ENCODE measurements at places on chromosomes 5 and 9. TPM values are rescaled to one million over a fixed set of nuclear protein-coding genes. Genes with fewer than 3 reads are reported as not detected.

- DNase-seq: no peak
These were observed 1978.6 kb upstream of the CDH6 start for GRCh38 chr5:29214839-29215238.

DNA sequence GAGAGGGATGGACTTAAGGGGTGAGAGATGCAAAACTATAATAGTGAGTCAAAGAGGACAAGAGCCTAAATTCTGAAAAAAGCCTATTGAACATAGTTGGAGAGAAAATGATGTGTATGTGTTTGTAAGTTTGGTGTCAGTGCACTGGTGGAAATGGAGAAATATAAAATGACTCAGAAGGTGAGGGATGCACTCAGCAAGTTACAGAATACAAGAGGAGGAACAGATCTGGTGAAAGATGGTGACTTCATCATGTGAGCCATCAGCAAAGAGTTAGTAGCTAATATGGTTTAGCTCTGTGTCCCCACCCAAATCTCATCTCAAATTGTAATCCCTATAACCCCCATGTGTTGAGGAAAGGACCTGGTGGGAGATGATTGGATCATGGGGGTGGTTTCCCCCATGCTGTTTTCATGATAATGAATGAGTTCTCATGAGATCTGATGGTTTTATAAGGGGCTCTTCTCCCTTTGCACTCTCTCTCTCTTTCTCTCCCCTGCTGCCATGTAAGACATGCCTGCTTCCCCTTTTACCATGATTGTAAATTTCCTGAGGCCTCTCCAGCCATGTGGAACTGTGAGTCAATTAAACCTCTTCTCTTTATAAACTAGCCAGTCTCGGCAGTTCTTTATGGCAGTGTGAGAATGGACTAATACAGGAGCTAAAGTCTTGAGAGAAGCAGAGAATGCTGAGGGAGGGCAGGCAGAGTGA is 30.4 kb upstream of the FYB1 start:
- DNase-seq: no peak

GRCh38 chr5:175714479-175715085 is 56.7 kb downstream of the HRH2 start:
- DNase-seq: no peak

Gene PCDHGA10
- 5.0 TPM for total RNA-seq

Gene CDX1
- total RNA-seq: not detected

DNA sequence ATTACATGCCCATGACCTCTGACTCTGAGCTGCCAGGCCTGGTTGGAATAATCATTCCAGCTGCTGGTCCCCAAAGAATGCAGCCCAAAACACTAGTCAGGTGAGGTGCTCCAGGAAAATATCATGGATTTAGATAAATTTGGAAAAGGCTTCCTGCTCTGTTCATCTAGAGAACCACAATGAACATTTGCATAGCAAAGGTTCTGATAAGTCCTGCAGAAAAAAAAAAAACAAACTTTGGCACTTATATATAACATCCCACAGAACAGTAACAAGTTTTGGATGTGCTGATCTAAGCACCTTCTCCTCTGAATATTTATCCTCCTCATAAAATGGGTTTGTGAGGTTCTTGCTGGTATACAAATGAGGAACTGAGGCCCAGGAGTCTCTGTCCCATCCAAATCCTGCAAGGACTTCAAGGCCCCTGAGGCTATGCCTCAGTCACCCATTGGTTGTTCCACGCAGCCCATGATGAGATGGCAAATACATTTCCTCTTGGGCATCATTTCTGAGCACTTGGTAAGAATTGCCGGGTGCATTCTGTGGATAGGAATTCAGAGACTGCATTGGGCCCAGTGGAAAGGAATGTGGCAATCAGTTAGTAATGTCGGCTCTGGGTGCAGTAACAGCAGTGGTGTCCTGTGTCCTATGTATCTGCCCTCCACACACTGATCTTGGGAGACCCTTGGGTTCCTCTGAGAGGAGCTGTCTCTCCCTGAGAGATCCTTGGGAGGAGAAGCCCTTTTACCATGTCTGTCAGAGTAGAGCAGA is 73.4 kb upstream of the ASS1 start:
- no peak for DNase-seq

GRCh38 chr5:68077349-68077894 is 138.1 kb upstream of the PIK3R1 start:
- DNase-seq: no peak

DNA sequence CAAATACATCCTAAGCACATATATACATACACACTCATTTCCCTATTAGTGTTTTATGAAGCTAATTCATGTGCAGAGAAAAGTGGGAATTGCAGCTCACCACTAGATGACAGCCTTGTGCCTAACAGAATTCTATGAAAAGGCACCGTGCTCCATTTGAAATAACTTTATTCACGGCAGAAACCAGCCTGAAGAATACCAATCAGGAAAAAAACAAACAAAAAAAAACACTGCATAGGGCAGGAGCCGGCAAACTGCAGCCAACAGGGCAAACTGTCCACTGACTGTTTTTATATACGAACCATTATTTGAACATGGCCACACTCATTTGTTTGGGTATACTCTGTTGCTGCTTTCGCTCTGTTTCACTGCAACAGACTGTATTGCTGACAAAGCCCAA is 33.6 kb downstream of the ERMP1 start:
- no peak for DNase-seq

DNA sequence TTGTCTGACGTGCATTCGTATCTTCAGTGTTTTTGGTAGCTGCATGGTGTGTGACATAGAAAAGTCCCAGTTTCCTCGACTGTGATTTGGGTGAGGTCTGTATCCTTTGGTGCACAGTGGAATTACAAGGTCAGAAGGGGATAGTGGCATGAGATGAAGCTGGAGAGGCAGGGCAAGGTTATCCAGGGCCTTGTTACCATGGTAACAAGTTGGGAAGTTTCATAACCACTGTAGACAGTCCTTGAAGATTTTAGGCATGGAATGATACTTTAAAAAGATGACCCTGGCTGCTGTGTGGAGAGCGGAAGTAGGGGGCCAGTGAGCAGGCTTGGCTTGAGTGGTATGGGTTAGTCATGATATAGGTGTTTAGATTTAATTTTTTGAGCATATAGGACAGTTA is 11.9 kb downstream of the EHMT1 start:
- no peak for DNase-seq

Gene FBXL17
- total RNA-seq: 33.1 TPM

DNA sequence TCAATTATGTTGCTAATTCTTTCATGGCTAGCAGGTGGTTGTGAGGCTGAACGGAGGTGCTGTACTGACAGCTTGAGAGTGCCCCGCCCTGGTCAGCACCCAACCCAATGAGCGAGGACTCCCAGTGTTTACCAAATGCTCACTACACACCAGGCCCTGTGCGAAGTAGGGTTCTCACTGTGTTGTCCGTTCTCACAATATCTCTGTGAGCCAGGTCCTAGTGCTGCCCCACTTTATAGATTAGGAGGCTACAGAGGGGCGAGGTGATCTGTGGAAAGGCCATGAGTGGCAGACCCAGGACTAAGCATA is 28.2 kb downstream of the COL15A1 start:
- DNase-seq: no peak

DNA sequence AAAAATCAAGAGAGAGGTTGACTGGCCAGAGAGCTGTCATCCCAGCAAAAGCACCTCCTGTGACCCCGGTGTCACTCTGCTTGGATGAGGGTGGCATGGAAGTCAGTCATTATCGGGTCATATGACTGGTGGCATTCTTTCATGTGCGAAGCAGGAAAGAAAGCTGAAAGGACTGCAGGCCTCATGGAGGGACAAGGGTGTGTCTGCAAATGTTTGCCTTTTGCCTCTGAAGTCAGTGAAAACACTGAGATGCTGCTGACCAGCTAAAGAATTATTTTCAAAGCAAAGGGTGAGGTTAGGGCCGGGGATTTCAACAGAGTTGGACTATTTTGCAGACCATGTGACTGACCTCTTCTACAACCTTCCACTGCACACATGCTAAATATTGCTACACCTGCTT is 298.3 kb downstream of the CSNK1G3 start:
- DNase-seq: peak; percentile 64

GRCh38 chr5:24823625-24824024 is 178.8 kb upstream of the CDH10 start:
- no peak for DNase-seq

Gene PPIC
- 50.8 TPM for total RNA-seq

DNA sequence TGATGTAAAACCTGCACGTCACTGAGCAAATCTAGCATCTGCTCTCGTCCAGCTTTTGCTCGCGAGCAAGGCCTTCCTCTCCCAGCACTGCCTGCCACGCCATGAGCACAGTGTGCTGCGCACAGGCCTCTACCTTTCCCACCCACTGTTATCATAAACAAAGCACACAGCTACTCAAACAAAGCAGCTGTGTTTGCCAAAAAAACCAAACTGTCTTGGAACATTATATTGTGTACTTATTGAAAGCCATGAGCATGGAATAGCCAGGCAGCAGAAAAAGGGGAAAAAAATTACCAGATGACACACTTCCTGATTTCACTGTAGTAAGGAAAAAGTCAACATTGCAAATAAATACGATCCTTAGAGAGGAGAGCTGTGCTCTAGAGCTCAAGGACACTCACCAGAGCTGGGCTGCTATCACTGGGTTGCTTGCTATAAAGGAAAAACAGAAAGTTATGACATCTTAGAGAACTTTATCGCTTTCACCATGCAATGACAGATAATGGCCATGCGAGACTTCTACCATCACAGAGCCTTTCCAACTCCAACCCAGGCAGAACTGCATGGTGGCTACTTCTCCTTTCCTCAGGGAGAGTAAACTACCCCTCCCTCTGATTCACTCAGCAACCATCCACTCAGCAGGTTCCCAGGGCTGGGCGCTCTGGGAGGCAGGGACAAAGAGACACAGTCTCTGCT is 69.6 kb downstream of the EPB41L4B start:
- no peak for DNase-seq
